ENCODE measurements at places on chromosomes 2 and 18.

GRCh38 chr2:143375384-143375880 is 246.2 kb downstream of the ARHGAP15 start:
- DNase-seq: no peak

DNA sequence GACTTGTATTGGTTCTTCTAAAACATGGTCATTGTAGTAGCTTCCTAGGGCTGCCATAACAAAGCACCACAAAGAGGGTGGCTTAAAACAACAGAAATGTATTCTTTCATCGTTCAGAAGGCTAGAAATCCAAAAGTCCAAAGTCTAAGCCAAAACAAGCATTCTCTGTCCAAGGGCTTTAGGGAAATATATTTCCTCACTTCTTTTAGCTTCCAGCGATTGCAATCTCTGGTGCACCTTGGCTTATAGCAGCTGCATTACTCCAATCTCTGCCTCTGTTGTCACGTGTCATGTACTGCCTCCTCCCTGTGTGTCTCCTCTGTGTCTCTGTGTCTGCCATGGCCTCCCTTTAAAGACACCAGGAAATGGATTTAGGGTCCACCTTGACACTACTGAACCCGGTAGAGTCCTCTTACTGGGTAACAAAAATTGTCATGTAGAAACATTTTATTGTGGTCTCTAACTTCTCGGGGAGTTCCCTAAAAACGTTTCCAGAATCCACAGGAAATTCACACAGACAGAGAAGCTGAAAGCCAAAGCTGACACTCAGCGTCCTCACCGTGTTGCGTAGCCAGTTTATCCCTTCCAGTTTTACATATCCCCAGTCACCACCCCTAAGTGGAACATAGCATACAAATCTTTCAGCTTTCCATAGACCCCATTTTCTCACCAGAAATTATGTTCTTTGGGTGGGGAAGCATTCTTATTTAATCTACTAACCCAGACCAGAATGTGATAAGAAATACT is 20.7 kb upstream of the TTN start:
- DNase-seq: no peak

- DNase-seq: no peak
Observed at GRCh38 chr2:199775267-199775666, 75.7 kb downstream of the FTCDNL1 start.

GRCh38 chr2:151634736-151635467 is 99.4 kb downstream of the NEB start:
- no peak for DNase-seq

DNA sequence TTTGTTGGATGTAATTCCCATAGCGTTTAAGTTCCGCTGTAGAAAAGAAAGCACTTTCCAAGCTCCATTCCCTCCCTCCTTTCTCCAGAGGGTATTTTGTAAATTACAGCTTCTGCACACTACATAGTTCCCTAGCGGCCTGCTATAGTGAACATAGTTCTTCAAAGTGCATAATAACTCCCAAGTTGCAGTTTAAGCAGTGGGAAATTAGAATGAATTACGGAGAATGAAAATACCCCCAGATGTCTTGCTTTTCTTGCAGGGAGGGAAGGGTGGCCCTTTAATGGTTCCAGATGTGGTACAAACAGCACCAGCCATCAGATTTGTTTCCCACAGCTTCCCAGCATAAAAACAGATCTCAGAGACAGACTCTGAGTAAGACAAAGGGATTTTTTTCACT is 893.9 kb downstream of the SUCLG1 start:
- DNase-seq: no peak

DNA sequence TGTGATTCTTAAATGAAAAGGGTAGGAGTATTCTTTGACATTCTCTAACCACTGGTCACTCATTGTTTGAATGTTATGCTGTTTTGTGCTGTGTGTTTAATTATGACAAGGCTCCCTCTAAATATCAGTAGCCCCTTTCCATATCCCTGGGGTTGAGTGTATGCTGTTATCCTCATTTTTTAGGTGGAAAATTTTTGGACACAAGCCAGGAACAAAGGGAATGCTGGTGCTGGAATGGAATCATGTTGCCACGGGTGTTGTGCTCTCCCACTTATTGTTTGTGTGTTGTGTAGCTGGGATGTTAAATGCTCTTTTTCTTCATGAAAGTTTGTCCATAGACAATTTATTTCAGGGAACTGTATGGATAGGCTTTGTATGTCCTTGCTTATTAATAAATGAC is 43.3 kb downstream of the ZNF532 start:
- DNase-seq: no peak
